Memory B cell (primary cell): ENCODE measurements at places on chromosomes 12 and 14.
A peak's percentile ranks its signal among the peaks of the same experiment; 100 is the strongest.

DNA sequence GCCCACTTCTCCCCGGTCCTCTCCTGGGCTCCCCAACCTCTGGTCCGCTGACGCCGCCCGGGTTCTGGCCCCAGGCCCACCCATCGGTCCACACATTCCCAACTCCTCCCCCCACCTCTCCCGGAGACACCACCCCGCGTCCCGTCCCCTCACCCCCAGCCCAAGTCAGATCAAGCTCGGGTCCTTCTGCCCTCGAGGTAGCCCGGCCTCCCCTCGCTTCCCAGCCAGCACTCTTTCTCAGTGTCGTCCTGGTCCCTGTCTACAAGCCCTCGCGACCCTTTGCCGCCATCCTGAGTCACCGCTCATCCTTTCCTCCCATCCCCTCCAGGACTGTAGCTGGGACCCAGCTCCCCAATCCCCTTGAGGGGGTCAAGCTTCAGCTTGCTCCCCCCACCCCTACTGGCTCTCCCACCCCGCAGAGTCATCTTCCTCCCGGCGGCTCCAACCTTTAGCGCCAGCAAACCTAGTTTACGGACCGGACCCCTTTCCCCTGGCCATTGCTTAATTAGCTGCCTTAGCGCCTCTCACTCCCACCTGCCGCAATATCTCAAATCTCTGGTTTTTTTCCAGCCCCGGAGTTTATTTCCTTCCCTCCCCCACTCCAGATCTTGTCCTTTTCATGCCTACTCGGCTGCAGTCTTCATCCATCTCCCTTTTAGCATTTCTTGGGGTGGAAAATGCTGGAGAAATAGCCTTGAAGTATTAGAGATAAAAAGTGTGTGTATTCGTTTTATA is 1.1 kb downstream of the PPP4R4 start:
- peak; percentile 27 for DNase-seq

- peak; percentile 1 for DNase-seq
Measured at GRCh38 chr14:58151133-58152013, 640 bp downstream of the ARMH4 start.

- no peak for DNase-seq
Measured at GRCh38 chr14:73788317-73788598, 63.4 kb upstream of the PTGR2 start.

GRCh38 chr12:30646821-30647220 is 48.8 kb downstream of the IPO8 start:
- no peak for DNase-seq

DNA sequence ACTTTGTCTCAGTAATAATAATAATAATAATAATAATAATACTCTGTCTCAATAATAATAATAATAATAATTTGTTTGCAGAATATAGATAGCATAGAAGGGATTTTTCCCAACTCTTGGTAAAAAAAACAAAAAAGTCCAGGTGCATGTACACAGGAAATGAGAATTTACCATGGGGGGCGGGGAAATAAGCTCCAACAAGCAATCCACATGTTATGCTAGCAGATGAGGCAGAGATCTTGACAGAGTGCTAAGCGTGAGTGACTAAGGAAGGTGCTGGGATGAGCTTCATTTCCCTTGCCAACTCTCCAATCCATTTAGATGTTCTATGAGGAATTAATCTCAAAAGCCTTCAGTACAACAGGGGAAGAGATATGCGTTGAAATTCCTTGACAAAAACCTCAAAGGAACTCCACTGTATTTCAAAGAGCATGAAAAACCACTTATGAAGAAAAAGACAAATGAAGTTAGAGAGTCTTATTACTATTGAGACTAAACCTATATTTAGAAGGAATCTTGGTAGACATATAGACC is 44.9 kb upstream of the GTF2A1 start:
- no peak for DNase-seq

DNA sequence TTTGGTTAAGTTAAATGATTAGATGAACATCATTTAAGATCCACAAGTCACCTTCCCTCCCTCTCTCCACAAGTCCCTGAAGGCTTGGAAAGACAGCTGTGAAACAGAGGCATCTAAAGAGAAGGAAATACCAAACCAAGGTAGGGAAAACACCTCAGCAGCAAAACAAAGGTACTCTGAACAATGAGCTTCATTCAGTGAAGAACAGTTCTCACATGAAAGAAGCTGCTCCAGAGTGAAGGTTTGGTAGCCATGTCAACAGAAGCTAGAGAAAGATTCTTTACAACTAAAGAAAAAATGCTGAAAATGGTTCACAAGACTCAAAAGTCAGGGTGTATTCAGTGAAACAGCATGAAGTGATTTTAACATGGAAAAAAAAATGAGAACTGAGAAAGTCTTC is 69.4 kb downstream of the FGD6 start:
- DNase-seq: no peak

- DNase-seq: no peak
Measured at GRCh38 chr12:124523071-124523470, 44.3 kb downstream of the NCOR2 start.

DNA sequence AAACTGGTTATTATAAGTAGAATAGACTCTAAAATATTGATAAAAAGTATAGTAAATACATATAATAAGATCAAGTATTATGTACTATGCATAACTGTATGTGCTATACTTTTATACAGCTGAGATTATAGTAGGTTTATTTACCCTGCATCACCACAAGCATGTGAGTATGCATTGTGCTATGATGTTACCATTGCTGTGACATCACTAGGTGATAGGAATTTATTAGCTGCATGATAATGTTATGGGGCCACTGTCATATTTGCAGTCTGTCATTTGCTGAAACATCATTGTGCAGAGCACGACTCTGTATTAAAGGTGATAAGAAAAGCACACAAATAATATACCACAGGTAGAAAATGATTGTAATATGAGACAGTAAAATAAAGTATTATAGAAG is 385.6 kb downstream of the ZFP36L1 start:
- DNase-seq: no peak

DNA sequence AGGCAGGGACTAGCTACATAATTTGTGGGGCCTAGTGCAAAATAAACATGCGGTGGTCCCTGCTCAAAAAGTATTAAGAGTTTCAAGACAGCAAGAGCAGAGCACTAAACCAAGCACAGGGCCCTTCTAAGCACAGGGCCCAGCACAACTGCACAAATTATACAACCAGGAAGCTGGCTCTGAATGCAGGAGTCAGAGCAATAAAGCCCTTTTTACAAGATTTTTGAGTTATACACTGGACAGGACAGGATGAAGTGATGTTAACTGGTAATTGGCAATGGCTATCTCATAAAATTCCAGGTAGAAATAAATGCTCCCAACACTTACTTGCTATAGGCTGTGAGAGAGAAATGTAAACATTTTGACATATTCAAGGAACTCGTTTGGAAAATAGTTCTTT is 86.2 kb upstream of the GPHB5 start:
- no peak for DNase-seq

DNA sequence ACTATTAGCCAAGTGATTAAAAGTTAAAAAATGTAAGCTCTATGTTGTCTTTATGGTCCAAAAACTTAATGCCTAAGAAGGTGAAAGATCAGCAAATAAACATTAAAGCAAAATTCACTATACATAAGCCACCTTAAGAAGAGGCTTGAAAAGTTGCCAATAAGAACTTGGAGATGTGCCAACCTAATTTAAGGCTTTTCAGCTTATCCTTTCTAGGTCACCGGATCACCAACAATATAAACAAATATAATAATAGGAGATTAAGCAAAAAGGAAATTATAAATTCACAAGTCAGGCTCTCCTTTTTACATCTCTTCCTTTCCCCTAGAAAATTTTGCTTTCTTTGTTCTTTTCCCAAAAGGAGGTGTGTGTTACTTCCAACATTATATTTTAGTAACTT is 30.9 kb downstream of the SLC2A3 start:
- no peak for DNase-seq

DNA sequence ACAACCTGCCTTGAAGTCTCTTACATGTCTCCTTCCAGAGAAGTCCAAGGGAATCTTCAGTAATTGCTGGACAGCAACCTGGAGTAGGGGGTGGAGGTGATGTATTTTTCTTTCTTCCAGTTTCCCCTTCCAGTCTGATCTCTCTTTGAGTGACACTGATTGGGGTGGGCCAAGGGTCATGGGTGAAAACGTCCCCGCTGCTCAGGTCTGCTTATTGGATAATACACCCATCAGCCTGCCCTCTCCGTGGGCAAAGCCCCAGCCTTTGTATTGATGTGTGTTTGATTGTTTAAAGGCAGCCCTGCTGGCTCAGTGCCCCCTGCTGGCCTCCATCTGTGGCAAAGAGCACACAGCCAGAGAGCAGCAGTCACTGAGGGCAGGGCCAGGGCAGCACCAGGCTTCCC is 35.7 kb upstream of the ATP2A2 start:
- DNase-seq: peak; percentile 38

- DNase-seq: peak; percentile 11
Measured at GRCh38 chr14:106141242-106142220, 615.1 kb downstream of the TMEM121 start.

DNA sequence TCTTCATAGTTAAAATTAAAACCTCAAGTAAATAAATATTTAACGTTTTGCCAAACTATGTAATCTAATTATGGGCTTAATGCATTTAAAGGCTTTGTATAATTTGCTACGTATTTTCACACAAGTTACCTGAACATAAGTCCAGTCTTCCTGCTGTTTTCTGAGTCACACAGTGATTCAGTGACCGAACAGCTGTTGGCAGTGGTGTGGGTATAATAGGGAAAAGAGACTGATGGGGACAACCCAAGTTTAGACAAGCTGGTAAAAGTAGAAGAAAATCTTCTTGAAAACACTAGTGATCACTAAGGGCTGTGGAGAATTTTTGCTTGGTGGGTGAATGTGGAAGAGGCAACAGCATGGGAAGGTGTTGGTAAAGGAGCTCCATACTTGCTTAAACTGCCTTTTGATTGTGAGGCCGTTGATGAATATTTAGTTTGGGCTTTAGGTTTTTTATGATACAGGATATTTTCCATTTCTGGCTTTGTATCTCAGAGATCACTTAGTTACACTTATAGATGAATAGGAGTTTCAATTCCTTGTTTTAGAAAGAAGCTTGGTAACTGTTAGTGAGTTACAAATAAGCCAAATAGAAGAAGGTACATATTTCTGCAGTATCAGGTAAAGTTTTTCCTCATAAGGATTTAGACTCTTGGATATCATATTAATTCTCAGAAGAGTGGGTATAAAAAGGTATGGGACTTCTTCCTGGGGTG is 23.9 kb downstream of the LRRK2 start:
- no peak for DNase-seq

- no peak for DNase-seq
Measured at GRCh38 chr14:68553311-68553710, 239.6 kb downstream of the ZFP36L1 start.

- no peak for DNase-seq
Measured at GRCh38 chr14:73787486-73788316, 63.9 kb upstream of the PTGR2 start.

DNA sequence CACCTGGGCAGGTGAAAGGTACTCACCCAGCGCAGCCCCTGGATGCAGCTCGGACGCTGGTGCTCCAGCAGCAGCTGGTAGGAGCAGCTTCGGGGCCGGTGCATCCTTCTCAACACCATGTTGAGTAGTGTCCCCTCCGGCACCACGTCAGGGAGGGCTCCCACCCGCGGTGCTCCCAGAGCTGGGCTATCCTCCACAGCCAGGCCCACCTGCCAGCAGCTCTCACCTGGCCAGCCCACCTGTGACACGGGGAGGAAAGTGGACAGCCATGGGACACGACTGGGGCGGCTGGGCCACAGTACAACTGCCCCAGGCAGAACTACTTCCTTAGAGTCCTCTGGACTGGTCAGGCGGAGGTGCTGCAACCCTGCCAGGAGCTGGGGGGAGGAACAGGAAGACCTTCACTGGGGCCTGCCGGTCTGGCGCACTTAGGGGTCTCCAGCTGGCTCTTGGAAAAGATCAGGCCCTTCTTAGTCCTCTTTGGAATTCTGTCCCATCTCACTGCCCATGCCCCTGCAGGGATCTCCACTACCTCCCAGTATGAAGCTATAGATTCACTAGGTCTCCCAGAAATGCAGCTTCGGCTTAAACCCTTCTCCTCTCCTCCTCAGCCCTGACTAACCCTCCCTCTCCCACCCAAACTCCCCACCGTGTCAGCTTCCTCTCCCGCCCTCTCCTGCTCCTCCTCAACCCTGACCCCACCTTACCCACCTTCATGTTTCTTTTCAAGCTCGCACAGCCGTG is 668 bp downstream of the RAPGEF3 start:
- no peak for DNase-seq

- DNase-seq: no peak
Measured at GRCh38 chr12:127861406-127861805, 405.6 kb upstream of the TMEM132C start.
